ENCODE measurements at places on chromosomes 5 and 9.

DNA sequence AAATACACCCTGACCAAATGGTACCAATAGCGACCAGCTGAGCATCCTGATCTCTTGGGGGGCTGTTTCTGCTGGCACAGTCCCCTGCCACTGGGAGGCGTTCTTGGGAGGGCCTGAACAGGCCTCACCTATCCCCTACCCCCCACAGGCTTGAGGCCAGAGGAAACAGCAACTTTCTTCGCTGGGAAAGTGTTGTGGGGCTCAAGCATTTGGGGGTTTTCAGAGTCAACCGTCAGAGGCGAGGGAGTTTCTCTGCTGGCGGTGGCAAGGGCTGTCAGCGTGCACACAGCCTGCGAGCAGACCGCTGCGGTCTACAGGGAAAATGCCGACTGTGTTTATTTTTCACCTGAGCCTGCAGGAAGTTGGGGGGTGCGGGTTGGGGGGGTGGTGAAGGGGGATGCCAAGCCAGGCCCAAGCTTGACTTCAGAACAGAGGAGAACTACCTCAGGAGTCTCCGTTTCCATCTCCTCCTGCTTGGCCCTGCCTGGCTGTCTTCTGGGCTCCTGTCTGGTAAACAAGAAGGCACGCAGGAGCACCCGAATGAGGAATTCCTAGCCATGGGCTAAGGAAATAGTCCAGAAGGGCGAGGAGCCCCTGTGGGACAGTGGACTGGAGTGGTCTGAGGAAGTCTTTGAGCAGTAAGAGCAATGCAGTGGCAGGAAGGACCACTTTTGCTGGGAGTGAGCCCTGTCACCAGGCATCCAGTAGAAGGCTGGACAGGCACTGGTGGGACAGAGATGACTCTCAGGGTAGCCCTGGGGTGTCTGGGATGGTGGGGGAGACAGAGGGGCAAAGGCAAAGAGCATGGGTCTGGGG lies 18.1 kb downstream of the TCF7 start:
- peak; percentile 72 for DNase-seq

GRCh38 chr5:161481922-161482321 lies 64.6 kb downstream of the GABRB2 start:
- DNase-seq, result no peak

- DNase-seq, result no peak
Measured at GRCh38 chr9:104992659-104993058, 64.7 kb upstream of the ABCA1 start.

DNA sequence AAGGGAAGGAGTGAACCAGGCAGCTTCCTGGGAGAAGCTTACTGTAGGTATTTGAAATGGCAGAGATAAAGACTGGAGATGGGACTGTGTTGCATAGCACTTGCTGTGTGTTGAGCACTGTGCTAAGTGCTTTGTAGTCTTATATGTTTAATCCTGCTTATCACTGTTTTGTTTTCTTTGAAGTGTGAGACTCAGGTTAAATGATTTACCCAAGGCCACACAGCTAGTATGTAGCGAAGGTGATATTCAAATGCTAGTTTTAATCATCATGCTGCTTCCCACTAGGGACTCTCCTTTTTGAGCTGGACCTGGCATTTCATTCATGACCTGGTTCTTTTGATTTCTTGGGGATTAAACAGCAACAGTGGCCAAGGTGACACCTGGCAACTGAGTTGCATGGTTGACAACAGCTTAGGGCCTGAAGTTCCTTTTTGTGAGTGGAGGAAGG lies 35.3 kb upstream of the SPRY4 start:
- no peak for DNase-seq

DNA sequence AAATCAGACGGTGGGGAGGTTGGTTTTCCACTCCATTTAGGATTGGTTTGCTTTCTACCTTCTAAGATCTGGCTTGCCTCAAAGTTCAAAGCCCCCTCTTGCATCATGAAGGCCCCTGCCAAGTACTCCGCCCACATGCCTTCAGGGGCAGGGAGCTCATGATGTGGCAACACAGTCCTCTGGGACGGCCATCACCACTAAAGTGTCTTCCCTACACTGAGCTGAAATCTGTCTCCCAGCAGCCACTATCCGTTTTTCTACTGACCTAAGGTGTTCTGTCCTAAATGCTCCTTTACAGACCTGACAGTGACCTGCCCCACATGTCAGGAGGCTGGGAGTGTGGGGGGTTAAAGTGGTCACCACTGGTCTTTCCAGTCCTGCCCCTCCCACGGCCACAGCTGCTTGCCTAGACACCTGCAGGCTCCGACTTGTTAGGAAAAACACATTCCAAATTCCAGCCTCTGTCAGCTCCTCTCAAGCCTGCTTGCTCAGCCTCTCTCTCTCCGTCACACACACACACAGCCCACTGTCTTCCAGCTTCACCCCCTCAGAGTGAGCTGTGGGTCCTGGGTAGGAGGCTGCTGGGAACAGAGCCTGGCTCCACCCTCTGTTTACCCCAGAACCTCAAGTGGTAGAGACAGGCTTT lies 44.9 kb downstream of the SHB start:
- no peak for DNase-seq
